ENCODE measurements at places on chromosomes 2 and 18. TPM values are rescaled to one million over a fixed set of nuclear protein-coding genes. Genes with fewer than 3 reads are reported as not detected.

CABLES1 gene
- total RNA-seq, result 18.5 TPM

DES gene
- 249 TPM for total RNA-seq

RAB27B gene
- total RNA-seq, result 8.7 TPM

REEP1 gene
- 34.9 TPM for total RNA-seq

MEP1B gene
- not detected for total RNA-seq

CD302 gene
- total RNA-seq, result 28.5 TPM

PLEK gene
- 7.2 TPM for total RNA-seq

RAPH1 gene
- 88.7 TPM for total RNA-seq

LCLAT1 gene
- total RNA-seq, result 40.8 TPM

PFN4 gene
- total RNA-seq, result 4.1 TPM

FAP gene
- total RNA-seq, result 82.5 TPM

GAREM1 gene
- 10.3 TPM for total RNA-seq

UGT1A8 gene
- not detected for total RNA-seq

SERPINB10 gene
- total RNA-seq, result 1.3 TPM

EVA1A gene
- 13.2 TPM for total RNA-seq

SOX11 gene
- 58.1 TPM for total RNA-seq

TMEM18 gene
- total RNA-seq, result 38.9 TPM

ATP8B1 gene
- 12.3 TPM for total RNA-seq

CDH7 gene
- total RNA-seq, result 40.7 TPM

LYG2 gene
- not detected for total RNA-seq

CCDC141 gene
- 19.2 TPM for total RNA-seq

UGT1A9 gene
- total RNA-seq, result not detected

G6PC2 gene
- 4.2 TPM for total RNA-seq

STPG4 gene
- not detected for total RNA-seq

GTF2A1L gene
- total RNA-seq, result 17.0 TPM

DNAJC5G gene
- total RNA-seq, result not detected

SERPINB2 gene
- total RNA-seq, result 2.0 TPM

RESP18 gene
- not detected for total RNA-seq

PROM2 gene
- total RNA-seq, result 5.7 TPM

MAB21L4 gene
- 0.77 TPM for total RNA-seq

SRD5A2 gene
- total RNA-seq, result 6.9 TPM

DSC1 gene
- 1.8 TPM for total RNA-seq

LRPPRC gene
- total RNA-seq, result 109 TPM

CD8B2 gene
- total RNA-seq, result 0.11 TPM

SLC23A3 gene
- total RNA-seq, result 1.3 TPM

THSD7B gene
- total RNA-seq, result 30.6 TPM

DYSF gene
- 16.5 TPM for total RNA-seq

Measured in camera-type eye (tissue), 1 donor.